ENCODE measurements at places on chromosomes 16 and 17. TPM values are rescaled to one million over a fixed set of nuclear protein-coding genes. Genes with fewer than 3 reads are reported as not detected.

The EVI2B gene
- total RNA-seq = 0.85 TPM

The ATAD5 gene
- total RNA-seq = 0.15 TPM

The RND2 gene
- total RNA-seq = 0.17 TPM

The NUPR1 gene
- total RNA-seq = 23.7 TPM

The KCNH6 gene
- total RNA-seq = not detected

The HBZ gene
- not detected for total RNA-seq

The PLA2G10 gene
- not detected for total RNA-seq

The CA4 gene
- total RNA-seq = 8.9 TPM

The TTYH2 gene
- 5.1 TPM for total RNA-seq

Measured in psoas muscle (tissue), 8 donors.